ENCODE measurements at places on chromosomes 2 and 18. TPM values are rescaled to one million over a fixed set of nuclear protein-coding genes. Genes with fewer than 3 reads are reported as not detected.

Gene CYP1B1
- 0.50 TPM for total RNA-seq

Gene SCN9A
- total RNA-seq = 1.1 TPM

Gene GAL3ST2
- total RNA-seq = not detected

Gene STAMBP
- total RNA-seq = 39.0 TPM

Gene DSC1
- not detected for total RNA-seq

Gene GREB1L
- 2.2 TPM for total RNA-seq

Gene IL36G
- not detected for total RNA-seq

Gene CRYGC
- not detected for total RNA-seq

Gene GAREM2
- 2.4 TPM for total RNA-seq

Gene IL1F10
- total RNA-seq = not detected

Gene NOL4
- total RNA-seq = not detected

Gene VIL1
- total RNA-seq = not detected

Gene TRPM8
- 2.6 TPM for total RNA-seq

Gene RAD51AP2
- 0.11 TPM for total RNA-seq
